ENCODE measurements at places on chromosomes 12 and 14.

DNA sequence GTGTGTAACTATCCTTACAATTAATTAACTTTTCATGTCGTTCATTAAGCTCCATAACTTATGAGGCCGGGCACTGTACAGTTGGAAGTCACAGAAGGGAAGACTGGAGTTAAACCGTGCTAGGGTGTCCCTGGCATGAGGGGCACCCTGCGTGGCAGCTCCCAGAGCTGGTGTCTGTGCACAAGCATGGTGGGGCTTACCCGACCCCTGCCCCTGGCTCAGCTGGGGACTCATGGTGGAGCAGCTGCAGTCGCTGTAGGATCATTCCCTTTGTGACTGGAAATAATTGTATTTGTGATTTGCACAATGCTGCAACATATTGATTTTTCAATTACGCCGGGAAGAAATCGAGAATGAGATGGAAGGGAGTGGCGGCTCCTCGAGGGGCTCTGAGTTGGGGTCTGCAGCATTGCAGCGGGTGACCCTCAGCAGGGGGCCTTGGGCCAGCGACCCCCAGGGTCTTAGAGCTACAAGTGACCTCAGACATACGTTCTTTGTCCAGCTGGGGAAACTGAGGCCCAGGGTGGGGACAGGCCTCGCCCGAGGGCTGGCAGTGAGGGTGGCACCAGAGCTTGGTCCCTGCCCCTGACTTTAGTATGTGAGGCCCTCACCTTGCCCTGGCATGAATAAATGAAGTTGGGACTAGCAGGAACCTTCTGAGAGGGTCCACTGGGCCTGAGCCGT, 125.4 kb downstream of the KIF26A start:
- DNase-seq, result no peak

DNA sequence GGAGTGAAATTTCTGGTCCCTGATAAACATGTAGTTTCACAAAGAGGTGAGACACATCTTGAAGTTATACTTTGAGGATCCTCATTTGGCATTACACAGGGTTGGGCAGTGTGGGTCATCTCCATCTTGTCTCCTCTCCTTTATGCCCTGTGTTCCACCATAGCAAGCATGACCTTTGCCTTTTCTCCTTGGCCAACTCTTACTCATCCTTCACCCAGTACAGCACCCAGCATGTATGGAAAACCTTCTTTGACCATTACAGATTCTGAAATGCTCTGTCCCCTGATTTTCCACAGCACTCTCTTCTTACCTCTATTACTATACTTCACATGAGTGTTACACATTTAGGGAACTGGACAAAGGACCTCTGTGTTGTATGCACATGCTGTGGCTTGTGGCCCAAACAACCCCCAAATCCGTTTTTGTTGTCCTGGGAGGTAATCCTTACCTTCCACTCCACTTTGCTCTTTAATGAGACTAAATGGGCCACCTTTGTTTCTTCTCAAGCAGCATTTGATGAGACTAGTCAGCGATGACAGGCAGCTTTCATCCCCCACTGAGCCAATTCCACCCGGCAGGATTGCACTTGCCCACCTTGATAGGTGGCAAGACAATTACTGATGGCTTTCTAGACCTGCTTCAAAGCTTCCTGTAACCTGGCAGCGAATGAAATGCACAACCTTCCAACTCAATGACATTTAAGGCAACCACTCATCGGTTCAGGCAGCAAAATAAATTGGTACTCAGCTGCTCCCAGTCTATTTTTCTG, 163.5 kb downstream of the MON2 start:
- no peak for DNase-seq

DNA sequence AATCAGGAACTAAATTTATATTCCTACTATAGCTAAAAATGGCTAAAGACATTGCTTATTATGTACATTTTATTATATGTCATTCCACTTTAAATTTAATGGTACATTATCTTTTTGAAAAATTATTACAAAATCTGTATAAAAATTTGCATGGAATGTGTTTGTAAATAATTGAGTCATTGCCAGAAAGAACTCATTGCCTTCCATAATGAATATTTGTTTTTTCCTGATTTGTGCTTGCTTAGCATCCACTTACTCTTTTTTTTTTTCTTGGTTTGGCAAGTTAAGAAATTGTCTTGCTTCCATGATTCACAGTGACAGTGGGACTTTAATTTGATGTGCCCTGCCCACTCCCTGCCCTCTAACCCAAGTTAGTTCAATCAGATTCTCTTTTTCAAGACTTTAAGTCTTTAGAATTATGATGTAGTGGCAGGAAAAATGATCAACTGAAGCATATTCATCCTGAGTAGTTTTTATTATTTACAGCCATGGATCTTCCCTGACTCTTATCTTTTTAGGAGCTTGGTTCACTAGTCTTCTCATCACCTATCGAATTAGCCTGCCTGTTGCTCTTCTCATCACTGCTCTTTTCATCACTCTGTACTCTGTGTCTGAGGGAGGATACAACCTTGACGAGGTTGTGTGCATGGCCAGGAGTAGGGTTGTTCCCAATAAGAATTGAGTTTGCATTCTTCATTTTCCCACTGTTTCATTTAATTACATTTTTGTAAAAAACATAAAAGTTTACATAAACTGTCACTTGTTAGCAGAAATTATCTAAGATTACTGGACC, 442.0 kb downstream of the BTG1 start:
- DNase-seq, result no peak

- no peak for DNase-seq
These were observed 23.6 kb upstream of the NPFF start for GRCh38 chr12:53530920-53531319.

DNA sequence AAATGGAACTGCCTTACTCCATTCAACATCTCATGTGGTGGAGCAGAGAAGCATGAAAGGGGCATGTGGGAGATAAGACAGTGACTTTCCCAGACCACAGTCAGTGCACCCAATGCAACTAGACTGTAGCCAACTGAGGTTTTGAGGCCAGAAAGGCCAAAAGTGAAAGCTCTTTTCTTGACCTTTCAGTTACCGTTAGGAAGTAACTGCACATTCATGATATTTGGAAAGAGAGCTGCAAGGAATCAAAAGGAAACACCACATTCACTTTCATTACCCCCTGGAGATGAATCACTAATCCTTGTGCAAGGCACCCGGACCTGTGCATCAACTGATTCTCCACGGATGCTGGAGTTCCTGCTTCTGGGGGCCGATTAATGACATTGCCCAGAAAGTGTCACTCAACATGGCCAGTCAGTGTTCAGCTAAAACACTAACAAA, 72.9 kb upstream of the ELK3 start:
- no peak for DNase-seq

DNA sequence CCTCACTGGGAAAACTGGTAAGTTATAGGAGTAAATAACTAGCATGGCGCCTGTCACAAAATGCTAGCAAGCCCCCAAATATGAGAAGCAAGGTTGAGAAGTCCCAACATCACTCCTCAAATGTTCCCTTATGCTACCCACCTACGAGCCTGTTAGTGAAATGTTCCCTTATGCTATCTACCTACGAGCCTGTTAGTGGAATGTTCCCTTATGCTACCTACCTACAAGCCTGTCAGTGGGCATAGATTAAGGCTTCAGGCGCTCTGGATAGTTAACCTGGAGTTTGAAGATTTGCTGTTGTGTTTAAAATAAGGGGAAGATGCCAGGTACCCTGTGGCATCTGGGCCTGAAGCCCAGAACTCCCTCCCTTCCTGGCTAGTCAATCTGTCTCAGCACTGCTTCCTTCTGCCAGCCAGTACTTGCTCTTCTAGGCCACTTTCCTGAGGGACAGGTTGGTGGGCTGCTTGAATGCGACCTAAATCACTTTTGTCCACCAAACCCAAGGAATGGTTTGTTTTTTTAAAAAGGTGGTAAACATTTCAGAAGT, 67.1 kb upstream of the SINHCAF start:
- no peak for DNase-seq

DNA sequence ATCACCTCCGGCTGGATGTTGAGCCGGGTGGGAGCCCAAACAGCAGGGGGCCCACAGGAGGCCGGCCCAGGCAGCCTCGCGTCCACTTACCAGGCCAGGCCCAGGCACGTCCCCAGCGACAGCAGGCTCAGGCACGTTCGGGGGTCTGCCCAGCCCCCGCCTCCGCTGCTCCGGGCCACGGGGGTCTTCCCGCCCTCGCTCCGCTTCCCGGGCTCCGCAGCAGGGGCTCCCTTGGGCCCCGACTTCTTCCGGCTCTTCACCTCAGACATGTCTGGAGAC, 216 bp downstream of the IKBIP start:
- peak; percentile 50 for DNase-seq

GRCh38 chr14:89618330-89618708, 201.3 kb upstream of the FOXN3 start:
- no peak for DNase-seq
